PC-3 (cell line): ENCODE measurements at places on chromosomes 1 and 21. TPM values are rescaled to one million over a fixed set of nuclear protein-coding genes. Genes with fewer than 3 reads are reported as not detected.

GRCh38 chr1:169586067-169586394, 250 bp downstream of the F5 start:
- H3K4me1 ChIP-seq = peaks cover 19% of the 10 kb centered on the region
- H3K36me3 ChIP-seq = no peaks in the 10 kb centered on the region
- DNase-seq = no peak
- peak overlapping the region; percentile 53 for H3K4me3 ChIP-seq

DNA sequence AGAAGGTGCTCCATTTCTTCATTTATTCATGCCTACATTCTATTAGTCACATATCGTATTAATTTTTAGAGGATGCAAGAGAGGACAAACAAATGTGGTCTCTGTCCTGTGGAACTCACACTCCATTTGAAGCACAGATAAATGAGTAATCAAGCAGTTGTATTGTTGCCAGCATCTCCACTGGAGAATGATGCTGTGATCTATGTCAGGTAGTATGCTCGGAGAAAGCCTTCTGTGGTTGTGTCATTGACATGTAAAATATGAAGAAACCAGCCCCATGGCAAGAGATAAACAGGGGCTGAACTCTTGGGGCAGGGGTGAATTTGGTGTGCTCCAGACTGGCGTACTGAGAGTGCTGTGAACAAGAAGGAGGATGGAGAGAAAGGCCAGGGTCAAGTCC, 101.2 kb downstream of the FASLG start:
- DNase-seq = no peak
- no peak overlapping the region for H3K27ac ChIP-seq
- H3K36me3 ChIP-seq = no peaks in the 10 kb centered on the region
- no peaks in the 10 kb centered on the region for H3K27me3 ChIP-seq
- no peak overlapping the region for H3K4me3 ChIP-seq
- peaks cover 10% of the 10 kb centered on the region for H3K4me1 ChIP-seq

DNA sequence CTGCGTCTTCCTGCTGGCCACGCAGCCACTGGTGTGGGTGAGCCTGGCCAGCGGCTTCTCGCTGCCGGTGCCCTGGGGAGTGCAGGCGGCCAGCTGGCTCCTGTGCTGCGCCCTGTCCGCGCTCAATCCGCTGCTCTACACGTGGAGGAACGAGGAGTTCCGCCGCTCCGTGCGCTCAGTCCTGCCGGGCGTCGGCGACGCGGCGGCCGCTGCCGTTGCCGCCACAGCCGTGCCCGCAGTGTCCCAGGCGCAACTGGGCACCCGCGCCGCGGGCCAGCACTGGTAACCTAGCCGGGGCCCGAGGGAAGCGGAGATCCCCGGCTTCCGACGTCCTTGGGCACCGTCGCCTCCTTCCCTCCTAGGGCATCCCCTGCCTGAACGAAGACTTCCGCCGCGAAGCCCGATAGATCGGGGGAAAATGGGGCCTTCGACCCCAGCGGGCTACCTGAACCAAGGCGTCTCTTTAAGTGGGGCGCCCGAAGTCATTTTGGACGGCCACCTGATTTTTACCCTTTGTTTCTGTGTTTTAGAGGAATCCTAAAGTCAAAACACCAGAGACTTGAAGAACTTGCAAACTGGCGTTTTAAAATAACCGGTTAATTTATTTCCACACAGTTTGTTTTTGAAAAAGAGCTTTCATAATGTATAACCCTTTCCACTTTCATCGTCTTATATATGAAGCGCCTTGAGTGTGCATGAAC, 2.0 kb downstream of the GPR88 start:
- peak overlapping the region; percentile 58 for H3K4me3 ChIP-seq
- H3K4me1 ChIP-seq = peaks cover 9% of the 10 kb centered on the region
- peaks cover 37% of the 10 kb centered on the region for H3K27me3 ChIP-seq
- no peak overlapping the region for H3K27ac ChIP-seq
- H3K36me3 ChIP-seq = no peaks in the 10 kb centered on the region

- peaks cover 25% of the 10 kb centered on the region for H3K27me3 ChIP-seq
- H3K4me3 ChIP-seq = no peak overlapping the region
- no peak overlapping the region for H3K27ac ChIP-seq
Observed at GRCh38 chr1:223462047-223462630, 68.9 kb downstream of the CCDC185 start.

Gene F5
- not detected in 2 replicates for total RNA-seq
